Neural crest cell (in vitro differentiated cells): ENCODE measurements at places on chromosomes 12 and 14.

GRCh38 chr14:23486036-23486435 lies 16.5 kb downstream of the NGDN start:
- DNase-seq, result no peak

DNA sequence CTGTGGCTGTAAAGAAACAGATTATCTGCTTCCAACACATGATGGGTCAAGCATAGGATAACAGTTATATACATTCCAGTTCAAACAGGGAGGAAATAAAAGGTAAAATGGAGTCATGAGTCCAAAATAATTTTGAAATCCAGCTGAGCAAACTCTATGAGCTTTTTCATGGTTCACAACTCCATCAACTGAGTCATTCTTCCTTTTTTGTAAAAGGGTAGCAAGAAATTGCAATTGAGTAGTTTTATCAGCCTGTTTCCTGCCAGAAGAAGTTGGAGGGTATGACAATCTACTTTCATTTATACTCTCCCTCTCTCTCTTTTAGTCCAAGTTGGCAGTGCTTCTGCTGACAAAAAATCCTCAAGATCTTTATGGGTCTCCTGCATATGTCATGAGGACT lies 95.6 kb downstream of the CPNE8 start:
- DNase-seq, result no peak

- DNase-seq, result peak; percentile 58
These were observed 145.6 kb upstream of the NAV3 start for GRCh38 chr12:77685112-77685511.

- no peak for DNase-seq
These were observed 29.6 kb downstream of the EEA1 start for GRCh38 chr12:92899386-92900001.

DNA sequence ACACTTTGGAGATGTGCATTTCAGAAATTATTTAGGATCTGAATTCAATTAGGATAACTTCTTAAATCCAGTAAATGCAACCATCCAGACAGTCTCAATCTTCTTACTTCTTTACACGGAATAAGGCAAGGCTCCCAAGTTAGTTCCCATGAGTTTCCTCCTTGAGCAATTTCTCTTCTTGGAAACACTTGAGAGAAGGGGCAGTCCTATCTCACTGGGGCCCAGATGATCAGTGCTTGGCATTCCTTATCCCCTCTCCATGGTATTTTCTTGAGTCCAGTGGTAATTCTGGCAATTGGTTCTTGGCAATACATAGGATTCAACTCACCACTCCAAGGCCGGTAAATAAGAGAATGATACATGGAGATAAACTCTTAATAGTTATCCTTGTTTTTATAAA lies 87.1 kb upstream of the PTHLH start:
- DNase-seq, result no peak

DNA sequence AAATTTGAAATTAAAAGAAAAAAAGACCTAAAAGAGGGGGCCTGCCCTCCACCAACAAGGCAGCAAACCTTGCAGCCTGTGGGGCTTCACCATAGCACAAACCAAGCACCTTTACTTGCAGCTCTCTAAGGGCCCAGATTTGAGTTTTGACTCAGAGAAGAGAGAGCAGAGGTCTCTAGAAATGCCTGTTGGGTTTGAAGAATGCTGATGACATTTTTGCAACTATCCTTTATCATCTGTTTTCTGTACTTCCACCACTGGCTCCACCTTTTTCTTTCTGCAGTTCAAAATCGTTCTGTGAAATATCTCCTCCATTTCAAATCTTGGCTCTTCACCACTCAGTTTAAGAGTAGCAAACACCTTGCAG lies 83.8 kb upstream of the HMGA2 start:
- no peak for DNase-seq

DNA sequence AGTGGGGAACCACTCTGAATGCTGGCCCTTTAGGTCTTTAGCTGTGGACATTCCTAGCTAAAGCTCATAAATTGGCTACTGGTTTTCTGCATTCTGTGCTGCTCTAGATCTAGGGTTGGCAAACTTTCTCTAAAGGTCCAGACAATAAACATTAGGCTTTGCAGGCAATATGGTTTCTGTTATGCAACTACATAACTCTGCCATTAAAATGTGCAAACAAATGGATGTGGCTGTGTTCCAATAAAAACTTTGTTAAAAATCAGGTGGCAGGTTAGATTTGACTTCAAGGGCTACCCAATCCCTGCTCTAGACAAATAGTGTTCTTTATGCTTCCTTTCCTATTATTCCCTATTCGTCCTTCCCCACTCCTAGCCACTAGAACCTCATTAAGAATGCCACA lies 6.8 kb upstream of the LRRC9 start:
- DNase-seq, result no peak

DNA sequence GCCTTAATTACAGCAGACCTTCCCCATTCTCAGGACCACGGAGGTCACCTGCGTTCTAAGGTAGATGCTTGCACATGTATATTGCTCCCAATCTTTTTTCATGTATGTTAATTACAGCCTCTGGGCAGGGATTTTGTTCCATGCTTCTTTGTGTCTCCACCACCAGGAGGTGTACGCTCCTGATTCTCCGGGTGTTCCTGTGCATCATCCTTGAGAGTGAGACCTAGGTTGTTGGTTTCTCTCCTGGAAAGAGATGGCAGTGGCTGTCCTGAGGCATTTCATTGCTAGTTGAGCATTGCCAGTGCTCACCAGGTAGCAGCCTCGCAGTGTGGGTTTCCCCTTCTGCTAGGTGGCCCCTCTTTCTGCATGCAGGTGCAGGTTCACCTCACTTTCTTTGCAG lies 52.8 kb downstream of the KCNK13 start:
- DNase-seq, result no peak

- DNase-seq, result no peak
These were observed 696.0 kb downstream of the C12orf50 start for GRCh38 chr12:87332987-87333726.

DNA sequence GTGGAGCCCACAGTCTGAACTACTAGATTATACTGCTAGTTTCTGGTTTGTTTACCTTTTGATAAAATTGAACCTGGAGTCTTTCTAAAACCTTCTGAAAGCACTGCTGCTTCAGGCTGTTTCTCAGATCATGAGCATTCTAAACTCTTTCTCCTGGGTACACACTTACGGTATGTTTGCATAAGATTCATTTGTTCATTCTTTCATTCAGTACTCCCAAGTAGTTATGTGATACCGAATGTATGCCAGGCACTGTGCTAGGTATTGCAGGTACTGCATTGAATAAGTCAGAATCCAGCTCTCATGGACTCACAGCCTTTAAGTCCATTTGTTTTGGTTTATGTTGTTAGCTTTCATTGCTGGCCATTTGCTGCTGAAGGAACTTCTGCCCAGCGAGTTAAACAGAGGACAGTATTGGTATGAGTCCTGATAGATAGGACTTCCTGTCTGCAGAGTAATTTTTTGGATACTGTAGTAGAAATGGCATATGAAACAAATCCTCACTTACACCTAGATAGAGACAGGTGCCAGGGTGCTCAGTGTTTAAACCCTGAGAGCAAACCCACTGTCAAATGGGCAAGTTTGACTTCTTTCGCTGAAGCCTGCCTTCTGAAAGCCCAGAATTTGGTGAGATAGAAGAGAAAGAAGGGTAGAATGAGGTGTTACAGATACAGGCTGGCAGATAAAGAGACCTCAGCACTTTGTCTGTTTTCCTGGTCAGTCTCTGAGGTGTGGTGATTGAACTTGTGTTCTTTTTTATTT lies 2.1 kb downstream of the SUSD6 start:
- DNase-seq, result no peak

GRCh38 chr12:28460420-28461130 lies 270.3 kb downstream of the CCDC91 start:
- DNase-seq, result no peak

- no peak for DNase-seq
These were observed 63.3 kb upstream of the CDKN3 start for GRCh38 chr14:54333511-54333910.

DNA sequence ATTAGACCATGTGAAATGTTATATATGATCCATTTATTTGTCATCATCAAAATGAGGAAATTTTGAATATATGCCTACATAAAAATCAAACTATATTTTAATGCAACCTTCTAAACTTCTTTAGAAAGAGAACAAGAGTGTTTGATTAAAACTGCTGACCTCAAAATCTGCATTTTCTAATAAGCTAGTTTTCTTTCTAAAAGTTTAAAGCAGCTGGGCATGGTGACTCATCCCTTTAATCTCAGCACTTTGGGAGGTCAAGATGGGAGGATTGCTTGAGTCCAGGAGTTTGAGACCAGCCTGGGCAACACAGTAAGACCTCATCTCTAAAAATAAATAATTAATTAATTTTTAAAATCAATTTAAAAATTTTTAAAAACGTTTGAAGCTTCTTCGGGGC lies 36.2 kb downstream of the GNPTAB start:
- DNase-seq, result no peak

DNA sequence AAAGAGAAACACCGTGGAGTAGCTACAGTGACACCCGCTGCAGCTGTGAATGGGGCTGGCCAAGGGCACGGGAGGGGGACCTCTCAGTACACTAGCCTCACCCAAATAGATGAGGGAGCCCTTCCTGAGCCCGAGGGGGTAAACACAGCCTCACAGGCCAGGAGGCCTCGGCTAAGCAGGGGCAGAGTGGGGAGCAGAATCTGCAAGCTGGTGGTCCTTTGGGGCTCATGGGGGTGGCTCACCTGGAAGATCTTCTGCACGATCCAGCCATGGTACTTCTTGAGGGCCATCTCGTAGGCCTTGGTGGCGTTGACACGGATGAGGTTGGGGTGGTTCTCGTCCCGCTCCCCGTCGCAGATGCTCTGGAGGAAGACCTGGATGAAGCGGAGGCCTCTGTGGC lies 22.2 kb upstream of the TRPV4 start:
- DNase-seq, result no peak

DNA sequence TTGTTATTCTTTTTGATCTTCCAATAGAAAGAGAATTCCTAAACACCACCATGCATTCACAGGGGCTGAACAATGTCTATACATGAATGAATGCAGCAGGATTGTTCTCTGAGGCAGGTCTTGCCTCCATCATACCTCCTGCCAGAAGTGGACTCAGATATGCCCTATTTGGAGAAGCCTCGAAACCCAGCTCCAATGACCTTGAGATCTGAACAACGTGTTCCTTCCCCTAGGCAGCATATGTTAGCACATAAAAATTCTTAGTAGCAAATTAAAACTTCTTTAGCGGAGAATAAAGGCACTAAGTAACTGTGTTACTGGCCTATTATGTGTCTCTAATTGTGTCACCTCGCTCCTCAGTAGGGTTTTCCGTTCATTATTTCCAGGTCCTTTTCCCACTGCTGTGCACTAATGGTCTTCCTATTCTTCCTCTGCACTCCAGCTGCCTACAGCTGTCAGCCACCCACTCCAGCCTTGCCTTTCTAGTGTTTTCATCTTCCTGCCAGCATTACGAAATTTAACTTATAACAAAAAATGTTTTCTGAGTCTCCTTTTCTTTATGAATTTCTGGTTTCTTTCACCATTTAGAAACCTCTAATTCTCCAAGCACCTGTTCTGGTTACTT lies 62.6 kb upstream of the IGF1 start:
- DNase-seq, result no peak

- DNase-seq, result no peak
These were observed 540.5 kb upstream of the FBXO33 start for GRCh38 chr14:39972704-39973103.

- DNase-seq, result no peak
These were observed 17.0 kb downstream of the NPC2 start for GRCh38 chr14:74476107-74476506.

DNA sequence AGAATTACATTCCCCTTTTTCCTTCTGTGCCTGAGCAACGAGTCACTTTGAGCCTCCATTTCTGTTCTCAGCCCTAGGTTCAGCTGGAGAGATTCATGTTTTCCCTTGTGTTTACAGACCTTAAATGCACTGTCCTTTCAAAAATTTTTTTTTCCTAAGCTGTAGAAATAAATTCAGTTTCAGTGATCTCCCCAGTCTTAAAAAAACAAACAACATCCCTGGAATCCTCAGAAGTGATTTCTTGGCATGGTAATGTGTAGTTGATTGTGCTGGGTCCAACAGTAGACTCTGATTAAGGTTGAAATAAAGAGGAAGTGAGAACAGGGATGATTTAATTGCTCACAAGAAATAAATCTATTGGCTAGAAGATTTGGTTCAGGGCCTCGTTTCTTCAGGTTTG lies 89.3 kb downstream of the NTN4 start:
- no peak for DNase-seq

GRCh38 chr14:85336257-85336656 lies 193.7 kb upstream of the FLRT2 start:
- DNase-seq, result no peak

DNA sequence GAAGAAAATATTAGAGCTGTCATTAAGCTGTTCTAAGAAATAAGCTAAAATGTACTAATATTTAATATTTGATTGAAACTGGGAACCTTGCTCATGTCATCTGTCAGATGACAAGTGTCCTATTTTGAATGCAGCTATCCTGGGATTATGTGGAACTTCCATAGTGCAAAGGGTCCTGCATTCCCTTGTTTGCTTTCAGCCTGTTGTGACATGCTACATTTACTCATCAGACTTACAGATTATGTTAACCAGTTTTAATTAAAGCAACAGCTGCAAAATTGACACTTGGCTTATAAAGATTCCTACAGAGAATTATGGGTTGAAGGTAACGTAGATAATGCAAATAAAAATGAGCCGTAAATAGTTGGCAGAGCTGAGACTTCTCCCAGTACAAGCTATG lies 458.4 kb upstream of the RGS6 start:
- no peak for DNase-seq

DNA sequence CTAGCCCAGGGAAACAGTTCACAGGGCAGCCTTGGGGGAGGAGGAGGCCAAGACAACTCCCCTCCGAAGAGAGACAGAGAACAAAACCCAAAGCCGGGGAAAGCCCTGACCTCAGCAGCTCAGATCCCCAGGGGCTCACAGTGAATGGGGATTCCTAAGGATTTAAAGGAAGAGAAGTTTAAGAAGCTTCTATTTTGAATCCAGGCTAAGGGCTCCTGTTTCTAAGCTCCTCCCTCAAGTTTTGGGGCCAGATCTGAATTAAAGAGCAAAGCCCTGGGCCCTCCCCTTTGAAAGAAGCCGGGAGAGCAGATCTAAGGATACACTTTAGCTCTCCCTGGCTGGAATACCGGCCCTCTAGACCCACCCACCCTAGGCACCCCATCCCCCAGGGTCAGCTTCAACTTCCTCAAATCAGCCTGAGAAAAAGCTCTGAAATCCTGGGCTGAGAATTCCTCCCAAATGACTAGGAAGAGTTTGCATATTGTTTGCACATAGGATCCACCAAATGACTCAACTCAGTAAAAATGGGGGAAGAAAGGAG lies 3.9 kb downstream of the KDM2B start:
- DNase-seq, result peak; percentile 31
